ENCODE measurements at places on chromosomes 2 and 18.
A peak's percentile ranks its signal among the peaks of the same experiment; 100 is the strongest.

GRCh38 chr18:37270038-37270665 is 295.4 kb downstream of the CELF4 start:
- peak; percentile 10 for DNase-seq

- DNase-seq, result no peak
Observed at GRCh38 chr2:49598231-49598630, 443.9 kb upstream of the FSHR start.

GRCh38 chr2:131413148-131413747 is 49.3 kb upstream of the RAB6D start:
- DNase-seq, result no peak

- no peak for DNase-seq
Observed at GRCh38 chr2:227388537-227389011, 825 bp upstream of the SCYGR1 start.

- no peak for DNase-seq
Observed at GRCh38 chr2:11773747-11774525, 27.5 kb downstream of the LPIN1 start.

GRCh38 chr2:15043336-15044058 is 411.0 kb downstream of the LRATD1 start:
- no peak for DNase-seq

- no peak for DNase-seq
Observed at GRCh38 chr18:60401346-60401745, 28.8 kb upstream of the MC4R start.

- DNase-seq, result no peak
Observed at GRCh38 chr2:231519975-231520555, 10.2 kb downstream of the NMUR1 start.

GRCh38 chr18:63648241-63648640 is 4.2 kb upstream of the SERPINB4 start:
- DNase-seq, result no peak

DNA sequence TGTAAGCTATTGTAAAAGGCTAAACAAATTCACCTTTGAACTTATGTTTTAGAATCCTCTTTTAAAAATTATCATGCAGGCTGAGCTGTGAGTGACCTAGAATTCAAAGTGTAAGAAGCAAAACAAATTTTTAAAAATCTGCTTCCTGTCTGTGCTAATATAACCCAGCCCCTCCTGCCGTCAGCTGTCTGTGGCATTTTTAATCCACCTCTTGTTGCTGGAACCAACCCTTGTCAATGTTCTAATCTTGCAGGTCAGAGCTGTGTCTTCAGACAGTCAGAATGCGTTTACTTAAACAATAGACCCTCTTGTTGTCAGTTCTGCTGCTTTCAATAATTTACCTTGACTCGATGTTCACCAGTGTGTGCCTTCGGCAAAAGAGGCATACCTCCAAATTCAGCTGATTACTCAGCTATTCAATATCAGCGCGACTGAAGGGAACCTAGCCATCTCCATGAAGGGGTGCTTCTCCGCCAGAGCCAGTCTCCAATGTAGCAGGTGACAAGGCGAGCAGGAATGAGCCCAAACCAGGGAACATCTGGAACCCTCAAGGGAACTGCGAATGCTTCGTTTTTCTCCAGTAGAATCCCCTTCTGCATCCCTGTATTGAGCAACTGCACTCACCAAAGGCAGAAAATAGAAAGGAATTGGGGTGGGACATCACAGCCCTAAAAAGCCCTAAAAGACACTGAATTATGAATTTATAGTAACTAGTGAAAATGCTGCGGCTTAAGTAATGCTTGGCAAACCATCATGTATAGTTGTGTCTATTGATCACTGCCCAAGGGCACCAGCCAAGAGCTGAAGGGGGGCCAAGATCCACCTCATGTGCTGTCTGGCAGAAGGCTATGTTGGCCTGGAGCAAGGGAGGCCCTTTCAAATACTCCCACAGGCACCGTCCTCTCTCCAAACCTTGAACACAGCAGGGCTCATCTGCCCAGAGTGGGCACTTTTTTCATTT is 62.5 kb downstream of the LYPD6B start:
- no peak for DNase-seq

DNA sequence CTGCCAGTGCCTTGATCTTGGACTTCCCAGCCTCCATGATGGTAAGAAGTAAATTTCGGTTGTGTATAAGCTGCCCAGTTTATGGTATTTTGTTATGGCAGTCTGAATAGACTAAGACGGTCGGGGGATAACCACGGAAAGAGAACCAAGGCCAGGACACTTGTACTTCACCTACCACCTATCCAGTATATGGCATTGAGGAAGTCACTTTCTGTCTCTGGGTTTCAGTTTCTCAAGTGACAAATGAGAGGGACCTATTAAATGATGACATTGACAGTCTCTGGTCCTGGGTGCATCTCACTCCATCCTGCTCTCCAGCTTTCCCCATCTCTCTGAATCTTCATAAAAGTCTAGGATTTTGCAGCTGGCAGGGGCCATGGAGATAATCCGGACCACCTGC is 183.8 kb upstream of the MSH6 start:
- DNase-seq, result no peak

- no peak for DNase-seq
Observed at GRCh38 chr2:239472235-239472775, 71.5 kb upstream of the HDAC4 start.

GRCh38 chr18:37662546-37663339 is 97.1 kb upstream of the CELF4 start:
- DNase-seq, result no peak

- DNase-seq, result no peak
Observed at GRCh38 chr2:216492597-216493333, 5.9 kb upstream of the RPL37A start.

- DNase-seq, result no peak
Observed at GRCh38 chr2:194698012-194698411, 959.0 kb upstream of the SLC39A10 start.

- no peak for DNase-seq
Observed at GRCh38 chr2:237765875-237766274, 32.7 kb upstream of the RBM44 start.

DNA sequence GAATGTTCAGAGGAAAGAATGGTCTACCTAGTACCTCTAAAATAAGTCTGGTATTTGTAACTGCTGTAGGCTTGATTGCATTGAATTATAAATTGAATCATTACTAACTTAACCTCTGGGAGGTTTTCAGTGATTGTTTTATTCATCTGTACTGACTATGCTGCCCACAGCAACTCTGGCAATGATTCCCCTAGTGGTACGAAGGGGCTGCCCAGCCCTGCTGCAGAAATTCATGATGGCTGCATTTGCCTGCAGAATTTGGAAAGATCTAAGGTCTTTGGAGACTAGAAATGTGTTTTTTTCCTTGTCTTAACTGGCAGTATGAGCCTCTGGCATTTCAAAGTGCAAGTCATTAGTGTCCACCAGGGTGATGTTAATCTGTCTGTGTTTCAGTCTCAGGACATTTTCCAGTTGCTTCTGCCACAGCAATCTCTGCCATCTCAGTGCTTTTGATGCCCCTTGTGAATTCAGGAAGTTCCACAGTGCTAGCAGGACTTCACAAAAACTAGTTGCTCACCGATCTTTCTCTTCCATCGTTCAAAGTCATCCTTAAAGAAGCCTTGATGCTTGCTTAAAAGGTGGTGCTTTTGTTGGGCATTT is 13.4 kb upstream of the LRPPRC start:
- no peak for DNase-seq

DNA sequence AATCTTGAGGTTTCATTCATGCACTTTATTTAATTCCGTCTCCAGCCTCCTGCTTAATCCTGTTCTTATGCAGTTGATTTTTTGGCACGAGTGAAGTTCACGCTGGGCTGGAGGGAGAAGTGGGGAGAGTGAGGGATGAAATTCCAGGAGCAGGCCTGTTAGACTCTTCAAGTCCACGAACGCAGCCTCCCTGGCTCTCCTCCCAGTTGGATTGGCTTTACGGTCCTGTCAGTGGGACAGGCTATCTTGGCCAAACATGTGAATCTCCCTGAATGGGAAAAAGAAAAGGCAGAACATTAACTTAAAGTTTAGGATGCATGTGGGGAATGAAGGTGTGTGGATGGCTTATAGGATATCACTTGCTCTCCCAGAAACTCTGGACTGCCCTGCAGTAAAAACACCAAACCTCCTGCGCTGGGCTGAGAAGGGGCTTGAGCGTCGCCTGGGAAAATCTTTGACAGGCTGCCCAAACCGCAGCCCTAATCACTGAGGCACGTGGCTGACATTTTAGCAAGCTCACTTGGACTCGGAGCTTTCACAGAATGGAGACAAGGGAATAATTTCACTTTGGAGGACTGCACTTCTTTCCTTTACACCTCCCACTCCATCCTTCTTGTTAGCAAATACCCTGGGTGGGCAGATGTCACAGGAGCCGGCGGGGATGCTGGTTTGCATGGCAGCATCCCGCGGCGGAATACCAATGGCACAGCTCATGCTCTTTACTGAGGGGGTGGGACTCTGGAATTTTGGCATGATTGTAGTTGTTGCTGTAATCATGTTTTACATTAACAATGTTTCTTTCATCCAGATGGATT is 93.9 kb downstream of the ACKR3 start:
- no peak for DNase-seq

- no peak for DNase-seq
Observed at GRCh38 chr2:148901142-148901541, 26.1 kb downstream of the KIF5C start.

DNA sequence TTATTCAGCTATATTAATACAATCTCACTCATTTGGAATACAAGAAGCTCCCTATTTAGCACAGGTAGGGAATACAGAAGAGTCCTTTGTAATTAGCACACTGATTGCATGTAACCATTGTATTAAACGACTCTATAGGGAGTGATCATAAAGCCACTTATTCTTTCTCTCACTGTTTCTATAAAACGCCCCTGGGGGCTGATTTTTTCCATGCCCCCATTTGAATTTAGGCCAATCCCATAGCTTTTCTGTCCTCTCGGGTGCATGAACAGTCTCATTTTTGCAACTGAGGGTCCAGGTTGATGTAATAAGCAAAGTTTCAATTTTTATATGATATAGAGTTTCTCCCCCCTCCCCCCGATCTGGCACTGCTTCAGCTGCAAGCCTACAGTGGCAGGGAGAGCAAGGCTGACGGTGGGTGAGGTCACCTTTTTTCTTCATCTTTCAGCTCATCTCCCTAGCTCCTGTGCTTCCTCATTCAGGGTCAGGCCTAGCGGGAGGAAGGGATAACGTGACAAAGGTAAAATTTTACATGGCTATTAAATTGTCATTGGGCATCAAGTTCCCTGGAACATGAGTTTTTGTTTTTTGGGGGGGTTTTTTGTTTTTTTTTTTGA is 45.7 kb downstream of the GAD1 start:
- no peak for DNase-seq

- DNase-seq, result no peak
Observed at GRCh38 chr2:151302404-151302803, 12.9 kb upstream of the NMI start.

- no peak for DNase-seq
Observed at GRCh38 chr2:156333274-156333950, 891 bp upstream of the NR4A2 start.

DNA sequence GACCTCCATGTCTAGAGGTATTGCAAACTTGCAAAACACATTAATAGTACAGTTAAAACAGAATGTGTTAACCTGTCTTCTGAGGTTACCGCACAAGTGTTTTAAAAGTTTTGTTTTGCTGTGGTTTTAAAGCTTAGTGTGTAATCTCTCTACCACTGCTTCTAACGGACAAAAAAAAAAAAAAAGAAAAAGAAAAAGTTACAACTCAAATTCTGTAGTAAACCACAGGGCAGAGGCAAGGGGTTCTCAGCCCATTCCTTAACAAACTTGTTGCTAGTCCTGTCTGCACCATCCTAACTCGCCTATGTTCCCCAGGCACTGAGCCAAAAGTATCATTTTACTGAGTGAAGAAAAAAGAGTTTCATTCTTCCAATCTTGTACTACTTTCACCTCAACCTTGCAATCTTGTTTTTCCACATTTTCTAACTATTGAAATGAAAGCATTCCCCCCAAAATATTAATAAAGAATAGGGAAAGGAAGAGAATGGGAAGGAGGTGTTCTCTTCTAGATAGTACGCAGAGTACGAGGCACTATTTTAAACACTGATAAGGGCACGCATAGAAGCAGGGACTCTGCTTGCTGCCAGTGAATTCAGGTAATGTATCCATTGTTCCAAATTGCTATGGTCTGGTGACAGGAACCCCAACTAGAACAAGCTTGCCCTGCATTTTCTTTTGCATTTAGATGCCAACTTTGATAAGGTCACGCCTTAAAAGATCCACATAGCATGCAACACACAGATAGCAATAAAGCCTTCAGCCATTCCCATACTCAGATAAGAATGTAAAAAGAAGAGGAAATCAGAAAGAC is 47.1 kb downstream of the IKZF2 start:
- no peak for DNase-seq

GRCh38 chr2:229244975-229245374 is 26.1 kb downstream of the PID1 start:
- no peak for DNase-seq

GRCh38 chr18:45068400-45069094 is 387.9 kb downstream of the SETBP1 start:
- DNase-seq, result no peak

DNA sequence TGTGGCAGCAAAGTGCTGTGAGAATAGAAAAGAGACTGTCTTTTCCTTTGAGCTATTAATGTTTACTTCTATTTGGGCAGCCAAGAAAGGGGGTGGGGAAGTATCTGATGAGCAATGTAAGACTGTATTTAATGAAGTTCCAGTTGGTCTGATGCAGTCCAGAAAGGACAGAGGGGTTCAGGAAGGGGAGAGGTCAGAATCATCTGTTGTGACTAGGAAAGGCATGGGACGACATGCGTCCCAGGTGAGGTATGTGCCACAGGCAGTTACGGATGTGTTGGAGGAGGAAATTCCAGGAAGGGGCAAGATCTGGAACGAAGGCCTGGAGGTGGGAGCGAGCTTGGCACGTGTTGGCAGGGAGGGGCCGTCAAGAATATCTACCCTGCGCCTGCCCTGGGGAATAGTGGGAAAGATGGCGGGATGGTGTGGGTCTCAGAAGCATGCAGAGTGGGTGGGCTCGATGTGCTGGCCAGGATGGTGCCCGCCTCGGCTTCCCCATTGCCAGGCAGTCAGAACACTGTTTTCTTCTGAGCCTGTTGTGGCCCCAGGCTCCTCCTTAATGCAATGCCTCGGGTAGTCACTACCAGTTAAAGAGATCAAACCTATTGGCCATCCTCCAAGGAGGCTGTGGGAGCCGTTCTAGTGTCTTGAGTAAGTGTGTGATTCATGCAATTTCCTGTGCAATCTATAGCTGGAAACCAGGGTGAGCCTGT is 57.8 kb upstream of the TXNDC2 start:
- no peak for DNase-seq

- no peak for DNase-seq
Observed at GRCh38 chr2:139354518-139354917, 574.3 kb upstream of the NXPH2 start.

- DNase-seq, result no peak
Observed at GRCh38 chr18:27667064-27667463, 482.0 kb upstream of the CHST9 start.

- DNase-seq, result no peak
Observed at GRCh38 chr2:86649119-86649947, 25.7 kb upstream of the RNF103 start.

Measured in activated CD4-positive, alpha-beta T cell treated with anti-CD3 and anti-CD28 coated beads, Interleukin-2, amount 50 U/mL, for 1 hour (primary cell).